NCI-H748 treated with DMSO at 0.1 percent for 48 hours (cell line): ENCODE measurements at places on chromosomes 4 and X.

GRCh38 chr4:189071241-189071640, 869.4 kb upstream of the FRG1 start:
- DNase-seq = no peak

GRCh38 chr4:39341075-39341725, 25.0 kb downstream of the RFC1 start:
- DNase-seq = no peak

- DNase-seq = no peak
Observed at GRCh38 chr4:189092581-189092980, 848.1 kb upstream of the FRG1 start.

DNA sequence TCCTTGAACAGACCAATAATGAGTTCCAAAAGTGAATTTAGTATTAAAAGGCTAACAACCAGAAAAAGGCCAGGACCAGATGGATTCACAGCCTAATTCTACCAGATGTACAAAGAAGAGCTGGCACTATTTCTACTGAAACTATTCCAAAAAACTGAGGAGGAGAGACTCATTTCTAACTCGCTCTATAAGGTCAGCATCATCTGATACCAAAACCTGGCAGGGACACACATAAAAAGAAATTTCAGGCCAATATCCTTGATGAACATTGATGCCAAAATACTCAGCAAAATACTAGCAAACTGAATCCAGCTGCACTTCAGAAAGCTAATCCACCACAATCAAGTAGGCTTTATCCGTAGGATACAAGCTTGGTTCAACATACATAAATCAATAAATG, 35.8 kb upstream of the USP46 start:
- DNase-seq = no peak

- DNase-seq = no peak
Observed at GRCh38 chr4:150160473-150160872, 82.2 kb downstream of the DCLK2 start.

- peak; percentile 22 for DNase-seq
Observed at GRCh38 chr4:47913861-47914219, 543 bp downstream of the NFXL1 start.

- no peak for DNase-seq
Observed at GRCh38 chrX:45888518-45888917, 656.7 kb downstream of the ZNF674 start.

DNA sequence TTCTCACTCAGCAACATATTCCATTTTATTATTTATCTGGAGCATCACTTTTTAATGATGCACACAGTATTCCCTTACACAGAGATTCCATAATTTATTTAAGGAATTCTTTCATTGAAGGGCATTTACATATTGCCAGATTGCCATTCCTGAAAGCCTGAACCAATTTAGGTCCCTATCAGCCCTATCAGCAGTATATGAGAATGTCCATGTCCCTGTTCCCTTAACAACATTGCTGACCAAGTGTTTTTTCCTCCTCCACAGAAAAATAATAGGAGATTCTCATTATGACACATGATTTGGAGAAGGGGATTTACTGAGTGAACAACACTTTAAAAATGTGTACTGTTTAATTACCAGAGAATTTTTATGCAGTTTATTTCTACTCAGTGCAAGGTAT, 90.1 kb upstream of the PHOX2B start:
- no peak for DNase-seq

- no peak for DNase-seq
Observed at GRCh38 chr4:10413177-10413576, 44.0 kb downstream of the ZNF518B start.

GRCh38 chr4:139028191-139028661, 12.6 kb downstream of the NOCT start:
- no peak for DNase-seq

GRCh38 chr4:167222099-167222498, 12.2 kb downstream of the SPOCK3 start:
- no peak for DNase-seq

DNA sequence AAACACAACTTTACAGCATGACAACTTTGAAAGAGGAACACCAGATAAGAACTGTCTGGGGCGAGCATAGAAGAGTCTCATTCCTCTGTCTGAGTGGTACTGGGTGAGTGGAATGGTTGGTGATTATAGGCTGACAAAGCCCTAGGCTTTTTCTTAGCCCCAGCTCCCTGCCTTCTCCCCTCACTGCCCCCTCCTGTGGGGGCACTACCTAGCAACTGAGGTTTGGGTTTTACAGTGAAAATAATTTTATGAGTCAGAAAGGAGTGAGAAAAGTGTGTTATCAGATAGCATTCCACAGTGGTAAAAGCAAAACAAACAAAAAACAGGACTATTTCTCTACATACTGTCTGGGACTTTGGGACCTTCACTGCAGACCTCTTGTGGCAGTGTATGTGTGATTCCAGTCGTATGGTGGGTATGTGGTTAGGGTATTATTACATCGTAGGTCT, 10.5 kb upstream of the TMEM165 start:
- no peak for DNase-seq

DNA sequence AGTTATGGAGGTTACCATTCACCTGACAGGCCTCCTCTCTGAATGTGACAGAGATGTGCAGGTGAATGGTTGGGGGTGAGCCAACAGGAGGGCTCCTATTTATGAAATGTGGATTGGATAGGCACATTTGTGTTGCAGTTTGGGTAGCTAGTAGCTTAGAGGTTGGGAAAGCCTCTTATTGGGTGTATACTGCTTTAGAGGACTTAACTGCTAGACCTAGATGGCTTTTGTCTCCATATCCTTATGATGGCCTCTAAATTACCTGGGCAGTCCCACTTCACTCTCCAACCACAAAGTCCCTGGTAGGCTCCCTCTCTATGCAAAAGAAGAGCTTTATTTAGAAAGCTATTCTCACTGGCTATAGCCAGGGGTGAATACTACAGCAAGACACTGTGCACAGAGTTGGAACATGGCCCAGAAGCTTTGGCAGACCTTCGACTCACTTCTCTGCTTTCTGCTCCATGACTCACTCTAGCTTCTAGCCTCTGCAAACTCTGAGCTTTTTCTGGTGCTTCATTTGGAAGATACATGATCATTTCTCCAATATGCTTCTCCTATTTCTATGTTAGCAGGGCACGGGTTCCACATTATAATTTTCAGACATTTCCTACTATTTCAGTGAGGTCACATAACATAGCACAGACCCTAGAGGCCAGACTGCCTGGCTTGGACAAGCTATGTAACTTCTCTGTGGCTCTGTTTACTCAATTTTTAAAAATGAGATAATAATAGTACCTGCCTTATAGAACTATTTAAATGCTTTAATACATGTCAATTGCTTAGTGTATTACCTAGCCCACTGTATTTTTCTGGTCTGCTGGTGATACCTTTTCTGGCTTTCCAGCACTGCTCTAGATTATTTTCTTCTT, 6.0 kb upstream of the VGLL1 start:
- DNase-seq = no peak

GRCh38 chr4:6282314-6282771, 12.7 kb downstream of the WFS1 start:
- DNase-seq = no peak

DNA sequence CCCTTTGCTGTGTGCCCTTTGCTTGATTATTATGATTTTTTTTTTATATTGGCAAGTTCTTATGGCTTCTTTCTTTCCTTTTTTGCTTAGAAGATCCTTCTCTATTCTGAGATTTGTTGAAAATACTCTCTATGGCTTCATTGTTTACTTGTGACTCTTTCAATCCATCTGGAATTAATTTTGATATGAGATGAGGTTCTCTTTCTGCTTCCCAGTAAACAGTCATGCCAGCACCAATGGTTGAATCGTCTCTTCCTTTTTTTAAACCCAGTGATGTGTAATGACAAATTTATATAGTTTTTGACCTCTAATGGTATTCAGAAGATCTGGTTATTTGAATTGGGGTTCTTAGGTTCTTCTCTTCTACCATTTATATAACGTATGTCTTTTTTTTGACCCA, 121.8 kb downstream of the ARHGAP10 start:
- no peak for DNase-seq

DNA sequence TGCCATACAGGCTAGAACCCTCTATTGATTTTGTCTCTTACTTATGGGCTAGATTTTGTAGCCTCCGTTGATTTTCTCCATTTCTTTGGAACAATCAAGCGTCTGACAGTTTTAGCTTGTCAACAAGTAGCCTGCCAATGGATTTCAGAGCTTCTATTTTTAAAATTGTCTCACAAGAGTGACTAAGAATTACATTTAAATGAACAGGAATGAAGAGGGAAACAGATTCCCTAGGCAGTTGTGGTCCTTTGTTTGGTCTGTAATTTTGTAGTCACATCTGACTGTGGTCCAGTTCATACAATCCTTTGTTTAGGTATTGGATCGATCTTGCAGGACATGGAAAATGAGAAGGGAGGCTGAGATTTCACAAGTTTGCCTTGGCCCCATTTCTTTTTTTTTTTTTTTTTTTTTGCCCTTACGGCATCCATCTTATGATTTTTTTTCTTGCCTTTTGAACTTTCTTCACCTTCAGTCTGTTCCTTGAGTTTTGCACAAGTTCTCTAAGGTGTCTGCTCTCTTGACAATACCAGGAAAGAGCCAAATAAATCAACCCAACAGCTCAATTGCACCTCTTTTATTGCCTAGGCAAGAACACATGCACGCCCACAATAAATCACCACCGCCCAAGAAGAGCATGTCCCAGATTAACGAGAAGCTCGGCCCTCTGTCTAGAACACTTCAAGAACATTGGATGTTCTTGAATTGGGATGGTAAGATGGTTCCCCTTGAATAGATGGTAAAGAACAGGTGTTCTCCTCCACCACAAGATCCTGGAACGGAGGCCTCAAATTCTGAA, 86.5 kb upstream of the EGFL6 start:
- DNase-seq = no peak

DNA sequence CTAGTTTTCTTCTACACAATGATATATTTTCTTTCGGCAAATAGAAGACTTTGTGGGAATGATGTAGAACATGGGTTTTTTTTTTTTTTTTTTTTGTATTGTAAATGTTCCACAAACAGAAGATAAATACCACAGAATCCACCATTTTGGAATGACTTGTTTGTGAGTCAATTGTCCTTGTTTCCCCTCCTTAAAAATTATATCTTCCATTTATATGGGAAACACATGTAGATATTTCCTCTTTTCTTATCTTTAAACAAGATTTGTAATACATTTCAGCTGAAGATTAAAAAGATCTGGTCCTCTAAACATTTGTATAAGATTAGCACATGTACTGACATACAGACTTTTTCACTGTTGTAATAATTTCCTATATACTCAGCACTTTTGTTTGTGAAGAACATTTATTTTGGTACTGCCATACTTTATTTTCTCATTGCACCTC, 304.6 kb downstream of the SPRY1 start:
- no peak for DNase-seq

GRCh38 chr4:1668488-1668840, 15.6 kb downstream of the FAM53A start:
- no peak for DNase-seq

GRCh38 chr4:21380861-21381260, 567.7 kb downstream of the KCNIP4 start:
- no peak for DNase-seq

DNA sequence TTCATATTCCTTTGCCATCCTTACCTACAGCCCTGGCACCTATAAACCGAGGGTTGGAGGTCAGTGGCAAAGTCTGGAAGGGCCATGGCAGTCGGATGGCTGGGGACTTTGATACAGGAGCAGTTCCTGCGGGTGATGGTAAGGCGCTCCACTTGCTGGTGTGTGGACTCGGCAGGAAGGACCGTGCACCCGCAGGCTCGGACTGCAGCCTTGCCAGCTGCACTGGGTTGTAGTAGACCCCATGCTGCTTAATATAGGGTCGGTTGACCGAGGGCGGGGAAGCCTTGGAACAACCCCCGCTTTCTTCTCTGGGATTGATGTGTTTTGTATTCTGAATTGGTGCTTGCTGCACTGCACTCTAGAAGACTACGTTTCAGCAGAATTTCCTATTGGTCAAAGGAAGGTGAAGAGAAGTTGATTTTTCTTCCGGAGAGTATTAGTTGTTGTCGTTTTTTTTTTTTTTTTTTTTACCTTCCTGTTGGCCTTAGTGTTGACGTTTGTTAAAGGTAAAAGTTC, 638 bp downstream of the BLTP1 start:
- DNase-seq = peak; percentile 22
